ENCODE measurements at places on chromosomes 1 and 21. TPM values are rescaled to one million over a fixed set of nuclear protein-coding genes. Genes with fewer than 3 reads are reported as not detected.

Gene LHX8
- polyA plus RNA-seq: not detected

Gene ZNF683
- not detected for polyA plus RNA-seq

GRCh38 chr1:89557445-89557825 is 32.8 kb downstream of the LRRC8B start:
- DNase-seq: no peak

DNA sequence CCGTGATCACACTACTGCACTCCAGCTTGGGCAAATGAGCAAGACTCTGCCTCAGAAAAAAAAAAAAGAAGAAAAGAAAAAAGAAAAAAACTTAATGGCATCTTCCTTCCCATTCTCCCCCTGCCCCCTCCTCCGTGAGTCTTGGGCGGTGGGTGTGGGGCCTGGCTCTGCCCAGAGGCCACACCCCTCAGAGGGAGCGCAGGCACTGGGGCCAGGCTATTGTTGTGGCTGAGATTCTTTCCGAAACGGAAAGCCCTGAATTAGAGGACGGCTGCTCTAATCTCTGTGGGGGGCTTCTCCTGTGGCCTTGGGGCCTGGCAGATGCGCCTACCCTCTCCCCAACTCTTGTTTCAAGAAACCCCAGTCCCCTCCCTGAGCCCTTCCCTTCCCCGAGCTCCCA is 4.1 kb upstream of the FAM110D start:
- DNase-seq: no peak

DNA sequence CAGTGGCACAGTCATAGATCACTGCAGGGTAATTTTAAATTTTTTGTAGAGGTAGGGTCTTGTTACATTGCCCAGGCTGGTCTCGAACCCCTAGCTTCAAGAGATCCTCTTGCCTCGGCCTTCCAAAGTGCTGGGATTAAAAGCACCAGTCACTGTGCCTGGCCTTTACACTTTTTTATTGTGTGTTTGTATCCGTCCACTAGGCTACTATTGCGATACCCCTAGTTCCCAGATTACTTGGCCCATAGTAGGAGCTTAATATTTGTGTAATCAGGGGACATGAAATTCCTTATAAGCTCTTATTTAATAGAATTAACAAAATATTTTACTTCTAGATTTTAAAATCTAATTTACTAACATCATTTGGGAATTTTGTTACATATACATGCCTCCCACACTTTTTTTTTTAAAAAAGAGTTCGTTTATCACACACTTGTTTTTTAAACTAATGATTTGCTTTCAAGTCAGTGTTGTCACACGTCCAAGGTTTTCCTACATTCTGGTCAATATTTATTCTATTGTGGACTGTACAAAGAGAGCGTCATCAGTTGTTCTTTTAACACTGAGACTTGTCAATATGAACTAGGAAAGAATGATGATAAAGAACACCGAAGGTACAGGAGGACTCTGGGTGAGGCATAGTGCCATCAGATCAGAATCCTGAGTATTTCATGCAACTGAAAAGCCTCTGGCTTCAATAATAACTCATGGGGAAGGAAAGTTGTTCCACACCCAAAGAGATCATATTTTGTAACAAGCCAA is 63.7 kb downstream of the LEPR start:
- no peak for DNase-seq

- DNase-seq: no peak
These were observed 739 bp downstream of the ZNF593 start for GRCh38 chr1:26170472-26170821.

DNA sequence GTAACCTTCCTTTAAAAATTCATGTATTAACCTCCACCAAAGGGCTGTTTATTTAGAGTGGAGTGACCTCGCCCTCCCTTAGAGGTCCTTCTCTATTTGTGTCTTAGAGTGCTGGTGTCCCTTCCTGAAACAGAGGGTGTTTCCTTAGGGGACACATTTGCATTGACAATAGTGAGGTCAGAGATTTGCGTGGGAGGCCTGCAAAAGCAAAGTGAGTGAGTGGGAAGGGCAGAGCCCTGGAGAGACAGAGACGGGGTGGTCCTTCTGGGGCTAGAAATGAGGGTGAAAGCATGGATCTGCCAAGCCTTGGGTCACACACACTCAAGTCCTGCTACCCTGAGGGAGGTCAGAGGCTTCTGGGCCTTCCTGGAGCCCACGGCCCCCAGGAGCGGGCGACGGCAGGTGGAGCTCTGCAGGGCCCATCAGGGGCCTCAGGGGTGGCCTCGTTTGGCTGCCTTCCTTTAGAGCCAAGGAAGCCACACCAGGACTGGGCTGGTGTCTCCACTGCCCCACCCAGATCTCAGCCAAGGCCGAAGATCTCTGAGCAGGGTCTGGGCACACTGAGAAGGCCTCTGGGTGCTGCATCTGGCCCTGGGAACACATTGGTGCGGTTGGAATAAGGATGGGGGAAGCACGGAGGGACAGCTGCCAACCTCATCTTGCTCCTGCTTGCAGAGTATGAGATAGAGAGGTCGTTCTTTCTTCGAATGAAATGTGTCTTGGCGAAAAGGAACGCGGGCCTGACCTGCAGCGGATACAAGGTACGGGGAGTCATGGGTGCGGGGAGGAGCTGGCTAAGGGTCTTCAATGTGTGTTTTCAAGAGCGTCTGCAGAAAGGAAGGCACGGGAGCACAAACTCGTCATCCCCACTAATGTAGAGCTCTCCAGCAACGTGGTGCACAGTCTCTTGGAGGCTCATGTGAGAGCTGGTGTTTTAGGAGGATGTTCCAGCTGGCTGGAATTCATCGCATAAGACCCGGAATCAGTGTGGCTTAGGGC is 23.8 kb downstream of the SIM2 start:
- DNase-seq: no peak

Measured in renal cortex interstitium (tissue), 15 donors.